Naive thymus-derived CD4-positive, alpha-beta T cell (primary cell): ENCODE measurements at places on chromosomes 16 and 17. TPM values are rescaled to one million over a fixed set of nuclear protein-coding genes. Genes with fewer than 3 reads are reported as not detected.

RPH3AL gene
- 2.0 and 3.7 TPM in 2 replicates for total RNA-seq

LPO gene
- total RNA-seq = 0.15 TPM

SLC12A3 gene
- total RNA-seq = not detected

DNA sequence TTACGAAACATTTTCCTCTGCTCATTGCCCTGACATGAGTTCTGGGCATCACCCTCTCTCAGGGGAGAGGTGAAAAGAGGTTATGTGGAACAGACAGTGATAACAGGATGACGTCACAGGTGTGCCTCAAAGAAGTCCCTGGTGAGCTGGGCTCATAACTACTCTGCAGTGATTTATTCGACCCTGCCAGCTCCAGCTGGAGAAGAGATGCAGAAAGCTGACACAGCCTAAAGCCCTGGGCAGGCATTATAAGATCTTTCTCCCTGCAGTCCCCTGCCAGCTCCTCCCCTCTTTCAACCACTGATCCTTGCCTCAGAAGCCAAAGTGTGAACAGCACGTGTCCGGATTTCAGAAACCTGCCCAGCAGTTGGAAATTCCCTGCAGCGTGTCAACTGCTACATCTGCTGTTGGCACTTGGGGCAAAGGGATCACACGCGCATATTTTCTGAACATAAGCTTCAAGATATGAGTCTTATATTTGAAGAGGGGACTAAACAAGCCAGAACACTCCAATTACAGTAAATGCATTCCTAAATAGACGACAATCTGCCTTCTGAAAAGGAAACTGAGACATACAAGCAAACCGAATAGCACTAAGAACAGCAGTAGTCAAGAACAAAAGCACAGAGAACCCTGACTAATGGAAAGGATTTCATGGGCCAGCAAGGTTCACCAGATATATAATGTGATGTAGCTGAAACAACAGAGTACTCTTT lies 80.5 kb downstream of the SMG6 start:
- no peaks in the 10 kb centered on the region for H3K27me3 ChIP-seq
- peak overlapping the region; percentile 4 for H3K4me3 ChIP-seq

- no peaks in the 10 kb centered on the region for H3K4me1 ChIP-seq
- no peak for DNase-seq
- H3K27me3 ChIP-seq = no peaks in the 10 kb centered on the region
- H3K36me3 ChIP-seq = no peaks in the 10 kb centered on the region
- no peak overlapping the region for H3K4me3 ChIP-seq
Observed at GRCh38 chr16:2830355-2830695, 222 bp downstream of the ZG16B start.
